Dermis blood vessel endothelial cell (primary cell): ENCODE measurements at places on chromosomes 7 and 10. TPM values are rescaled to one million over a fixed set of nuclear protein-coding genes. Genes with fewer than 3 reads are reported as not detected.
A peak's percentile ranks its signal among the peaks of the same experiment; 100 is the strongest.

DEPP1 gene
- 174 and 360 TPM in 2 replicates for total RNA-seq

INHBA gene
- 0.60 and 1.0 TPM in 2 replicates for total RNA-seq

TMEM196 gene
- not detected in 2 replicates for total RNA-seq

DNA sequence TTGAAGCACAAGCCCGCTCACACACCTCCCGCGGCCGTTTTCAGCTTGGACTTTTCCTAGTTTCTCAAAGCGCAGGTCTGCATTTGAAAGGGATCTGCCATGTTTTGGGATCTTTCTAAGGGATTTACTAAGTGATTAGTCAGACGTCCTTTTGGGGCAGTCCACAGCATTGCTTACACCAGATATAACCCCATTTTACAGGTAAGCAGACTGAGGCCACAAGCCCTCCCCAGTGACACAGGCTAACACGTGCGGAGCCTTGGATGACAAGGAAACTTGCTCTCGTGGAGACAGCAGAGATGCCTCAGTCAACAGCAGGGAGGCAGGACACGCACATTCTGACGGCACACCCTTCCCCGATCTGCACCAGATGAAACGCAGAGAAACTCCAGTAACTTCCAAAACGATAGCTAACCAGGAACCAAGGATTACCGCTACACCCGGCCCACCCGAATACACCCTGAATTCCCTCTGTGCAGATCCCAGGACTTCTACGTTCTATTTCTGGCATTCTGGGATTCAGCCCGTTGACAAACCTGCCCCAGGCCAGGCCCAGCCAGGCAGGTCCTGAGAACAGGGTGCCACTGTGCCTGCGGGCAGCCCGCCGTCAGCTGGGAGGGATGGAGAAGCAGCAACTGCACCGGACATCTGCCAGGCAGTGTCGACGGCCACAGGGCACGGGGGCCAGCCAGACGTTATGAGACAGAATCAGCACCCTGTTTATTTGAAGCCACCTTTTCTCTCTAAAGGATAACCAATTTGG lies 27.9 kb downstream of the FOXL3 start:
- no peak for DNase-seq

DNA sequence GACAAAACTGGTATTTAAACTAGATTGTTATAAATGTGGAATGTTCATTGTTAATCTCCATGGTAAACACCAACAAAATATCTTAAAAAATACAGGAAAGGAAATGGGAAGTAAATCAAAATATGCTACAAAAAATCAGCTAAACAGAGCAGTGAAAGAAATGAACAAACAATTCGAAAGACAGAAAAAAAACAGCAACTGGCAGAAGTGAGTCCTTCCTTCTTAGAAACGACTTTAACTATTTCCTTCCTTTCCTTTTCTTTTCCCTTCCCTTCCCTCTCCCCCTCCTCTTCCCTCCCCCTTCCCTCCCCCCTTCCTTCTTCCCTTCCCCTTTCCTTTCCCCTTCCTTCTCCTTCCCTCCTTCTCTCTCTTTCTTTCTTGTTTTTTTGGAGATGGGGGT lies 12.8 kb downstream of the ZNF248 start:
- no peak for DNase-seq

DNA sequence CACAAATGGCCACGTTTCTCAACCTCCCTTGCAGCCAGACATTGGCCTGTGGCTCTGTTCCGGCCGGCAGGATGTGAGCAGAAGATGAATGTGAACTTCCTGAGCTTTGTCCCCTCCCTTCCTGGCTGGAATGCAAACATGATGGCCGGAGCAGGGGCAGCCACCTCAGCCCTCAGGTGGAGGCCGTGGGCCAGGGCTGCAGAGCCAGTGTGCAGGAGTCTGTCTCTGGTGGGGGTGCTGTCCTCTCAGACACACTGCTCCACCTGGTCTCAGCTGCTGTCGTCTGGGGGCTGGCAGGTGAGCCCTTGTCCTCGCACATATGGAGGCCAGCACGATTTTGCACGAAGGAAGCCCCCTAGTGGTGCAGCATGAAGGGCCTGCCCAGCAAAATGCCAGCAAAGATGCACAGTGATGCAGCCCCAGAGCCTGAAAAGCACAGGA lies 25.3 kb upstream of the PWWP2B start:
- DNase-seq = no peak

DNA sequence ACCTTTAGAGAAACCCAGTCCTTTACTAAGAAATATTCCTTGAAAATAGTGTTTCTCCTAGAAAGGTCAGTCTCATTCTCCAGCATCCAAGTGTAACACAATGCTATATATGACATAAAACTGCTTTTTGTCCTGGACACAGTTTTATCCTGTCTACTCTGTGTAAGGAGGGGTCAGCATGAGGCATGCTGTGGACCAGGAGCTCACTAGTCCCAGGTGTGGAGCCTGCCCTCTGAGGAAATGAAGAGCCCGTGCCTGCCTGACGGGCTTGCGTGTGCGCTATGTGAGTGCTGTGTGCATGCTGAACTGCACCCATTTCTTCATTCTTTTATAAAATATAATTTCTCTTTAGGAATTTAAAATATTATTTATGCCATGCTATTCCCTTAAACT lies 182.8 kb upstream of the CDCA7L start:
- no peak for DNase-seq

GRCh38 chr7:85186083-85186520 lies 754 bp downstream of the SEMA3D start:
- DNase-seq = peak; percentile 41

DNA sequence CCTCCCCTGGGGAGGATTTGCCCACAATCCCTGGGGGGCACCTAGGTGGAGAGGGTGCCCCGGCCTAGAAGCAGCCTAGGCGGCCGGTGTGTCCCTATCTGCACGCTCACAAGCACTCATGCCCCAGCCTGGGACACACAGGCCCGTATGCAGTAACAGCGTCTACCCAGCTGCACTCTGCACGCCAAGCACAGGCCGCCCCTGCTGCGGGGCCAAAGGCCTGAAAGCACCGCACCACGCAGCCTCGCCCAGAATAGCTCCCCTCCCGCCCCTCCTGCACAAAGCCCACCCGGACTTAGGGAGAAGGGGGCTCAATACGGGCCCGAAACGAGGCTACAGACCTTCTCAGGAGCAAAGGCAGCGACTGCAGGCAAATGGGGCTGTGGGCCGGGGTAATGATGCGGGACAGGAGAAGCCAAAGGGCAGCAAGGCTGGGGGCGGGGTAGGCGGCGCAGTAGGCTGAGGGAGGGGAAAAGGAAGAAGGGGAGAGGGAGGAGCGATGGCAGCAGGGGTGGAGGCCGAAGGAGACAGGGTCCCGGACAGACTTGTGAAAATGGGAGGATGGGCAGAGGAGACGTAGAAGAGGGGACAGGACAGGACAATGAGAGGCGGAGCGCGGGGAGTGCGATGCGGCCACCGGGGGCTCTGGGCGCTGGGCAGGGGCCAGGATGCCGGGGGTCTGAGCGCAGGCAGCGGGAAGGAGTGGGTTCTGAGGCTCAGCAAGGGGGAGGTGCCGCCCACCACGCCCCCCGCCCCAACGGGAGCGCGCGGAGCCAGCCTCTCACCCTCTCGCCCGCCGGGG lies 544 bp downstream of the GPRIN2 start:
- DNase-seq = no peak
